ENCODE measurements at places on chromosomes 3 and 15.

- DNase-seq, result no peak
Observed at GRCh38 chr3:56303487-56303886, 164.8 kb downstream of the ERC2 start.

- DNase-seq, result no peak
Observed at GRCh38 chr3:30292192-30292893, 314.1 kb upstream of the TGFBR2 start.

DNA sequence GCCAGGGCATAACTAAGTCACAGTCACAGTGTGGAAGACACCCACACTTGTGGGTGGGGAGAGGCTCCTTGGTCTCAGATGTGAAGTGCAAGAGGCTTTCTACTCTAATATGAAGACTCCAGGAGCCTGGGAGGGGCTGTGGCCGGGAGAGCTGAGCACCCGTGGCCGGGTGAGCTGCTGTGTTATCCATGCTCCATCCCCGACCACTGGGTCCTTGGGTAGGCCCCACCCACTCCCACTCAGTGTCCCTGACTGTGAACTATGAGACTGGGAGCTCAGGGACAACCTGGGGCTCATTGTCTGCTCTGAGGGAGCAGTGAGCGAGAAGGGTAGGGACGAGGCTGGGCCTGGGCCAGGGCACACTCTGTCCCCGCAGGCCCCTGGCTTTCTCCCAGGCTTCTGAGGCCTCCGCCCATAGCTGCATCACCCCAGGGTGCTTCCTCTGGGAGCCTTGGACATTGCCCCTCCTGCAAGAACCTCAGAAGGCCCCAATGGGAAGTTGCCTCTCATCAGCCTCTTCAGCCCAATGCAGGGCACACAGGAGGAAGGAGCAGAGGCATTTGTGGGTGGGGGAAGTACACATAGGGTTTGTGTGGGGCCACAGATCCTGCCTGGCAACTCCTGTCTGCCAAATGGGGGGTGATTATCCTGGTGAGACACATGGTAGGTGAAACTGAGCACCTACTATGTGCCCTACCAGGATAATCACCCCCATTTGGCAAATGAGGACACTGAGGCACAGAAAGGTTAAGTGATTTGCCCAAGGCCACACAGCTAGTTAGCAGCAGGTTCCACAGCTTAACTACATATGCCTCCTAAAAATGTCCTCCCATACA is 2.4 kb downstream of the ANPEP start:
- DNase-seq, result no peak

DNA sequence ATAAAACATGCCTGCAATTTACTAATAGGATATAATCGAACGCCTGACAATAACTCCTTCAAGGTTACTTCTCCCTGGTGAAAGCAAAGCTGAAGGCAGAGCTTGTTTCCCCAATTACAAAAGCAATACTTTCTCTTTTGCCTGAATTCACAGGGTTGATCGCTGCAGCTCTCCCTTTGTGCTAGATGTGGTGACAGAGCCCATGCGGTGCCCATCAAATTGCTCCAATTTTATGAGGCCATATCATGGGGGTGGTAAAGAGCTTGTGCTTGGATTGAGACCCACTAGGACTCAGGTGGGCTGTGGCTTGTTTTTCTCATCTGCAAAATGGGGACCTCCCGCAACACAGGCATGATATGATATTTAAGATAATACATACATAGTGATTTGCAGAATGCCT is 143.4 kb downstream of the GREM1 start:
- no peak for DNase-seq

DNA sequence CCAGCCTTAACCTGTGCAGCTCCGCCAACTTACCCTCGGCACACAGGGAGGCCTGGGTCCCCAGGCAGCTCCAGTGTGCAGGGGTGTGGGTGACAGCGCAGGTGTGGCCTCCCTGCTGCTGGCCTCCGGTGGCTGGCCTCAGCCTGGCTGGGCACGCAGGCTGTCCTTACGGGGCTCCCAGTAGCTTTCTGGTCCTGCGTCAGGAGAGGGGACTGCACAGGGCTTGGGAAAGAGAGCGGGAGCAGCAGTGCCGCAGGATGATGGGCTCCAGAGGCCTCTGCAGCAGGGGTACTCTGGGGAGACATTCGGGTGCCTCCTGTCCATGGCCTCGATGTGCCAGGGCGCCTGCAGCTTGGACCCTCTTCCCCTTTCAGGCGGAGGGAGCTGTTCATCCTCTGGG is 9.4 kb downstream of the APBA2 start:
- DNase-seq, result no peak

DNA sequence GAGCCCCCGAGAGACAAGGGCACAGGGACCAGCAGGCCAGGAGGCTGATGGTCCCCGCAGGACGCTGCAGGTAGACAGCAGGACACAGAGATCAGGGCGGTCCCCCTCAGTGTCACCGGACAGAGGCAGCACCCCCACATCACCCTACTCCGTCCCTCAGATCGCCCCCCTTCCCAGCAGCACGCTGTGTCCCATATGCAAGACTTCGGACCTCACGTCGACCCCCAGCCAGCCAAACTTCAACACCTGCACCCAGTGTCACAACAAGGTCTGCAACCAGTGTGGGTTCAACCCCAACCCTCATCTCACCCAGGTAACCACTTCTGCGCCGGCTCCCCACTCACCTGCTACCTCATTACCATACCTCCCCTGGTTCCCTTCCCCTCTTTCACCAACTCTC is 49.1 kb upstream of the APEH start:
- DNase-seq, result no peak

- no peak for DNase-seq
Observed at GRCh38 chr15:96551196-96551595, 220.7 kb downstream of the NR2F2 start.

DNA sequence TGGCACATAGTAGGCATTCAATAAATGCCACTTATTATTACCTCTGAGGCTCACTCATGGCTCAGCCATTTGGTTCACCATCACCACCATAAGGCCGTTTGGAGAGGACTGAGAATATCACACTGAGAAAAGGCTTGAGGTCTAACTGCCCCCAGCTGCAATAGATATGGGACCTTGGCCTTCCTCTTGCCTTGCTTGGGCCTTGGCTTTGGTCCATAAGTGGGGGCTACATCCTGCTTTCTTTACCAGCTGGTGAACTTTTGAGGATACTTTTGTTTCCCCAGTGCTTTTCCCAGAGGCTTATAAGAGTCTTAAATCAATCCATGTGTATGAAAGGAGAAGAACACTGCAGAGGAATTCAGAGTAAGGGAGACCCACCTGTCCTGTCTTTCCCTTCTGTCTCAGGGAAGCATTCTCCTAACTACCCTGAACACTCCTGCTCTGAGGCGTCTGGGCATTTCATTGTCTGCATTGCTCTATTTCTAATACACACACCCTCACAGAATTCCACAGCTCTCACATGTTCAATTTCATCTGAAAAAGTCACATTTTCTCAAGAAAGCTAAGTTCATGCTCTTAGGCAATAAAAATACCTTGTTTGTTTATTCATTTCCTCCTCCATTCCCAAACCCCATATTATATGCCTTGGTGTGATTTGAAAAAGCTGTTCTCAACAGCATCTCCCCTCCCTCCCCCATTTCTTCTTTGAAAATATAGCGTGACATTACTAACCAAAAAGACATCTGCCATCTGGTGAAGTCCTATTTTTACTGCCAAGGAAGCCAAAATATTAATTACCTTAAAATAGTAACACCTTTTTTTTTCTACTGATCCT is 22.5 kb upstream of the KCNMB2 start:
- no peak for DNase-seq

DNA sequence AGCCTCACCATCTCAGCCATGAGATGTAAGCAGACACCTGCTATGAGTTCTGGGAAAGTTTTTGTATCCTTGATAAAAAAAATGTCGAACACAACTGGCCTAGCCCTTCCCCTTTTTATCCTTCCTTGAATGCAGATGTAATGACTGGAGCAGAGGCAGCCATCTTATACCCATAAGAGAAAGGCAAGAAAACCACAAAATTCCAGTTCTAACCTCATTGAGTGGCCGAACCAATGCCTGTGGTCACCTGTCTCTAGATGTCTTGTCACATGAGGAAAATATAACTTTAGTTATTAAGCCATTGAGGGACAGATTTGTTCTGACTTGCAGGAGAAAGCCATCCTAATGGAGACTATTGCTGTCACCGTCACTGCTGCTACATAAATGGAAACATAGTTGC is 80.4 kb upstream of the SLC6A6 start:
- no peak for DNase-seq

DNA sequence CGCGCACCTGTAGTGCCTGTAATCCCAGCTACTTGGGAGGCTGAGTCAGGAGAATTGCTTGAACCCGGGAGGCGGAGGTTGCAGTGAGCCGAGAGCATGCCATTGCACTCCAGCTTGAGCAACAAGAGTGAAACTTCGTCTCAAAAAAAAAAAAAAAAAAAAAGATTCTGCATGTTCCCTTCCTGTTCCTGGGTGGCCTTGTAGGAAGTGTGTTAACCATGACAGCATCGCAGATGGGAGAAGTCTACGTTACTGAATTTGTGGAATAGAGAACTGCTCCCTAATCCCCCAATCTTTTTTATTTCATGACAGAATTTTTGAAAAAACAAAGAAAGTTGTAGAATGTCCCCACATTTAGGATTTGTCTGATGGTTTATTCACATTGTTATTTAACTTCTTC is 45.4 kb downstream of the FOXL2 start:
- DNase-seq, result no peak

- DNase-seq, result no peak
Observed at GRCh38 chr3:172475703-172476102, 27.4 kb upstream of the GHSR start.

- no peak for DNase-seq
Observed at GRCh38 chr3:166444756-166445155, 607.5 kb upstream of the BCHE start.

DNA sequence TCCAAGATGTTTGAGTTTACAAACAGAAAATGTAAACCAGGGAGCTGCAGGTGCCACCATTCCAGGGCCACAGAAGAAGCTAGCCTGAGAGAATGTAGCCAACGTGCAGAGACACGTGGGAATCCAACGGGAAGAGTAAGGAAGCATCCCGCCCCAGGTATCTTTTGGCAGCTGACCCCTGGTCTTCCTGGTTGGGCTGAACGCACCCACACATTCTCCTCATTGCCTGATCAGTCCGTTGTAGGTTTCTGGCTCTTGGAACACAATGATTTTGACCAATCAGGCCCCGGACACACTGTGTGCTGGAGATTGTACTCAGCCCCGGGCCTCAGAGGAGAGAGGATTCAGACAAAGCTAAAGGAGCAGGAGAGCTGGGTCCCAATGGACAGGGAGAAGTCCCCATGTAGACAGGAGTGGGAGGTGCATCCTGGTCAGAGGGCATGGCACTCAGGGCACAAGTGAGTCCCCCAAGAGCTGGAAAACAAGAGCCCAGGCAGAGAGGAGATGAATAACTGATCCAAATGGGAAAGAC is 102.3 kb downstream of the TPRA1 start:
- DNase-seq, result no peak

GRCh38 chr3:132469326-132469725 is 52.0 kb downstream of the DNAJC13 start:
- DNase-seq, result no peak

DNA sequence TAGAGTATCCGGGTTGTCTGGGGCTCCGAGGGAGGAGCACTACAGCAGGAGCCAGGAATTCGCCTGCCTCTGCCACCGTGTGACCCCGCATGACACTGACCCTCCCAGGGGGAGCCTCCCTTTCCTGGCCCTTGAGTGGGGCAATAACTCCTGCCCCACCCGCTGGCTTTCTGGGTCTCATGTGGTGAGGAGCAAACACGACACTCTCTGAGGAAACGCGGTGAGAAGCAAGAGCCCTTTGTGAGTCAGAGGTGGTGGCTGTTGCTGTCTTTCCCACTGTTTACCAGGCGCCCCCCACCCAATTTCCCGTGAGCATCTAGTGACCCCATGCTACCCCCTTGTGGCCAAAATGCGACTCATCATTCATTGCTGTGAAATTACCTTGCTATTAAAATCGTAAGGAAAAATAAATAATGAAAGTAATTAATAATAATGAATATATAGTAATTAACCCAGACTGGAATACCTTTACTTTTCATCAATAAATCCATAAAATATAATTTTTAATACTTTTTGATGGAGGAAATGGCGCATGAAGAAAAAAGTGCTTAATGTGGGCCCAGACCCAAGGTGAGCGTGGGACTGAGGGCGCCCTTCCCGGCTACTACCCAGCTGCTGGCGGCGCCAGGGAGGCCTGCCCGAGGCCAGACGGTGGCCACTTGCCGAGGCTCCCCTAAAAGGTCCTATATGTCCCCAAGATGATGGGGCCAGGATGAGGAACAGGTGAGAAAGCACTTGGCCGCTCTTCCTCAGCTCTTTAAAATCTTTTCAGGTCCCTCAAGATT is 29.3 kb downstream of the CCNL1 start:
- DNase-seq, result peak; percentile 56

DNA sequence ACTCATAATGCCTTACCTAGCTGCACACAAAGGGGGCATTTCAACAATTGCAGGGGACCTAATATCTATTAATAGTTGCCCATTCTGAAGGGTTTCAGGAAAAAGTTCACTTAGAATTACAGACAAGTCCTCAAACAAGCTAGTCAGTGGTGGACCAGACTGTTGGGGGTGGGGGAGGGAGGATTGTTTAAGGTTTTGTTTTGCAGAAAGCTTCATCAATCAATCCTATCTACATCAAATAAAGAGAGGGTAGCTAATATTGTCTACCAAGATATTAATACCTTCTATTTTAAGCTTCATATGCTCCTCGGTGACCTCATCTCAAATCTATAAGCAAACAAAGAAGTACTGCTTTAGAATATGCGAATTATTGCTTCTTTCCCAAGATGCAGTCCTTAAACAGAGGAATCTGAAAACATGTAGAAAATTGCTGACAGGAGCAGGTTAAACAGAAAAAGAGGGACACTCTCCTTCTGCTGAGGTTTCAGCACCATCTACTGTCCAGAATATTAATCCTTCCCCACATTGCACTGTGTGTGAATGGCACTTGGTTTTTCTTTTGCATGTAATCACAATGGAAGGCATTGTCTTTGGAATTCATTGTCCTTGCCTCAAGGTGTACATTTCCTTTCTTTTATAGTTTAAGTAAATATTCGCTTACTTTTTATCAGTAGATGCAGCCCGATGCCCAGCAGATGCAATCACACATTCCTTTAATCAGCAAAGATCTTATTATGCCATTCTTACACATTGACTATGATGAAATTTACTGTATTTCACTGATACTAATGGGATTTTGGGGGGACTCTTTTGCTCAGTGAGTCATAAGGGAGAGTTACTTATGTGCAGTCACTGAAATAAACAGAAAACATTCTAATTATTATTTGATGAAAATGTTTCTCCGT is 94.7 kb downstream of the IL5RA start:
- DNase-seq, result no peak

Data from stimulated activated CD4-positive, alpha-beta T cell treated with anti-CD3 and anti-CD28 coated beads, TNF-alpha, amount 100 ng/mL, for 48 hours (primary cell).